ENCODE measurements at places on chromosomes 11 and 22.

GRCh38 chr22:27185760-27186302, 528.4 kb downstream of the MIAT start:
- no peak for DNase-seq

DNA sequence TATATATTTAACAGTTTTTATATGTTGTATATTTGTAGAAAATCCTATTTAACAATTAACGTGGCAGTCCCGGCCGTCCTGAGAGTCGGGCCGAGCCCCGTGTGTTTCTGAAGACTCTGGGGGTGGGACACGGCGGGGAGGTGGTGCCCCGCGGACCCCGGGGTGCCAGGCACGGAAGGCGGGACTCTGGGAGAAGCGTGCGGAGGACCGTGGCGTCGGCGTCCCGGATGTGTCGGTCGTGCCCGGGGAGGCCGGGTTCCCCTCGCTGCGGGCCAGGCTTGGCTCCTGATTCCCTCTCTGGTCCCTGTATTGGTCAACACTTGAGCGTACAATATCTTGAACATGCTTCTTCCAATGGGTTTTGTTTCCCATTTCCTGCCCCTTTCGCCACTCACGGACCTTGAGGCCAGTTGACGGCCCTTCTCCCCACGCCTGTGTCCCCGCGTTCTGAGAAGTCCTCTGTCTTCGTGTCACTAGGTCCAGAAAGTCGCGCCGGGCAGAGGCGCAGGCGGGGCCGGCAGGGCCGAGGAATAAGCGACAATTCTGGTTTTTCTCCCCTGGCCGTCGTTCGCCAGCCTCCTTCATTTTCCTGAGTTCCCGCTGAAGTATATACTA, 1076.7 kb downstream of the BRD1 start:
- no peak for DNase-seq

GRCh38 chr22:26615830-26616435, 1.9 kb downstream of the CRYBB1 start:
- no peak for DNase-seq

DNA sequence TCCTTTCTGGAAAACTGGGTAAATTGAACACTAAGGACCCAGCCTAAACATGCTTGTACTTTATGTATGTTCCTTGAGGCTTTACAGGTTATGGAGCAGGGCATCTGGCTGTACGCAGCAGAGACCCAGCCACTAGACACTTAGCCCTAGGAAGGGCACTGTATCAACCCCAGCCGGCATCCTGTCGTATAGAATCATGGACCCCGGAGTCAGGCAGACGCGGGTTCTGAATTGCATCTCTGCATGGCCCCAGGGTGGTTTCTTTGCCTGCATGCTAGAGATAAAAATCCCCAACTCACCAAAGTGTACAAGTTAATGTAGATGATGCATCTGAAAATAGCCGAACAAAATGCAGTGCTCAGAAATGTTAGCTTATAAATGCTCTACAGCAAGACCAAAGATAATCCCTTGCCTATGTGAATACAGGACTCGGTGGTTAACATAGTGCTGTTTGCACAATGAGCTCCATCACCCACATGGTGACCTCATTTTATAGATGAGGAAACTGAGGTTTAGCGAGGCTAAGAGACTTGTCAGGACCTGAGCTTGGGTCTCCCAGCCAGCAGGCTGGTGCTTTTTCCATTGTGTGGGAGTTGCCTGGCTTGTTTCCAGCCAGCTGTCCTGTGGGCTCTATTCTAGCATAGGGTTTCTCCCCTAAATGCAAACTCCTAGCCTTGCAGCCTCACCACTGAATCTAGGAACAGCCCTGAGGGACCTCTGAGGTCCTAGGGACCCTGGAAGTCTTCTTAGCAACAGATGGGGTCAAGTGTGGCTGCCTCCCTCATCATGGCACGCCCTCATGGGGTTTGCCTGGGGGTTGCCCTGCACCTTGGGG, 7.3 kb downstream of the CD6 start:
- DNase-seq: no peak

- no peak for DNase-seq
Observed at GRCh38 chr22:45497351-45498145, 5.1 kb upstream of the FBLN1 start.

DNA sequence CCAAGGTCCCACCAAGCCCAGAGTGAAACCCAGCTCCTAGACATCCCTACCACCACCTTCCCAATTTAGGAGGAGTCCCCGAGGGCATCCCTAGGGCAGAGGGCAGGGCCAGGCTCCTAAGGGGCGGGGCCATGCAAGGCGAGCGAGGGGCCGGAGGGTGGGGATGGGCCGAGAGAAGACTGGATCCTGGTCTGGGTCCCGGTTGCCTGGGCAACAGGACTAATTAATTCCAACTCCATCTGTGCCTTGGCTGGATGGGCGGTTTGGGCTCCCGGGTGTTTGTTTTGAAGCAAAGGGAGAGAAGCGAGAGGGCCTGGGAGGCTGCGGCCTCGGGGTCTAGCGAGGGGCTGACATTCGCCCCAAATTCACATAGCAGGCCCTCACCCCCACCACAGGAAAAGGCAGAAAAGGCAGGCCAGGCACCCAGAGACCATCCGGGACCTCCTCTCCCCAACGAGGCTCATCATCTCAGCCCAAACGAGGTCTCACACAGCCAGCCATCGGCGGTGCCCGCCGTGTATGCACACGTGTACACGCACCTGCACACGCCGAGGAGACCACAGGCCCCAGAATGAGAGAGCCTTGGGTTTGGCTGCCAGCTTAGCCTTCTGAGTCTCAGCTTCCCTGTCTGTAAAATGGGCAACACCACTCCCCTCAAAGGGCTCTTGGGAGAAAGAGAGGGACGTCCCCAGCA, 23.9 kb downstream of the ELFN2 start:
- no peak for DNase-seq

DNA sequence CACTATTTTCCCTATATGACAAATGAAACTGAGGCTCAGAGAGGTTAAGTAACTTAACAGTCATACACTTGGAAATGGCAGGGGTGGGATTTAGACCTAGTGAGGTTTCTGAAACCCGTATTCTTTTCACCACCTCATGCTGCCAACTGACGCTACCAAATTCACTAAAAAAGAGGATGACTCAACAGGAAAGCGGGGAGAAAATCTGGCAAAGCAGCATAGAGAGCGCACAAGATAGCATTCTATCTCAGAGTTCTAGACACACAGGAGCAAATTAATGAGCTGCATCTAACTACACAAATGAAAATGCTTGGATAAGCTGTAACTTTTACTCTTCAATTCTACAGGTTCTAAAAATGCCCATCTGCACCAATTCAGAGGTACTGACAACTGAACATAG, 136.4 kb downstream of the RBFOX2 start:
- DNase-seq: no peak

Measured in gastrocnemius medialis (tissue), 4 donors.